ENCODE measurements at places on chromosomes 6 and 20.

DNA sequence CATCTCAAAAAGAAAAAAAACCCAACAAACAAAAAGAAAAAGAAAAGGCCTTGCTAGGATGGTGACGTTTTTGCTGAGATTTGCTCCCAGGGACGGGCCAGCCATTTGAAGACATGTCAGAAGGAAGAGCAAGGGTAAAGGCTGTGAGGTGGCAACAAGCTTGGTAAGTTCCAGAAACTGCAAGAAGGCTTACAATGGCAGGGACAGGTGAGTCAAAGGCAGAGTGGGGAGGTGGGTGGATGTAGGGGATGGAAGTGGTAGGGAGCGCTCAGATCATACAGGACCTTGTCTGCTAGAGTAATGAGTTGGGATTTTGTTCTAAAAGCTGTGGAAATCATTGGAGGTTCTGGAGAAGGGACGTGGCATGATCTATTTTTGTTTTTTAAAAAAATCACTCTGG lies 4.3 kb downstream of the KIF3B start:
- DNase-seq, result no peak

- no peak for DNase-seq
Measured at GRCh38 chr6:109963598-109964170, 14.4 kb upstream of the GPR6 start.

DNA sequence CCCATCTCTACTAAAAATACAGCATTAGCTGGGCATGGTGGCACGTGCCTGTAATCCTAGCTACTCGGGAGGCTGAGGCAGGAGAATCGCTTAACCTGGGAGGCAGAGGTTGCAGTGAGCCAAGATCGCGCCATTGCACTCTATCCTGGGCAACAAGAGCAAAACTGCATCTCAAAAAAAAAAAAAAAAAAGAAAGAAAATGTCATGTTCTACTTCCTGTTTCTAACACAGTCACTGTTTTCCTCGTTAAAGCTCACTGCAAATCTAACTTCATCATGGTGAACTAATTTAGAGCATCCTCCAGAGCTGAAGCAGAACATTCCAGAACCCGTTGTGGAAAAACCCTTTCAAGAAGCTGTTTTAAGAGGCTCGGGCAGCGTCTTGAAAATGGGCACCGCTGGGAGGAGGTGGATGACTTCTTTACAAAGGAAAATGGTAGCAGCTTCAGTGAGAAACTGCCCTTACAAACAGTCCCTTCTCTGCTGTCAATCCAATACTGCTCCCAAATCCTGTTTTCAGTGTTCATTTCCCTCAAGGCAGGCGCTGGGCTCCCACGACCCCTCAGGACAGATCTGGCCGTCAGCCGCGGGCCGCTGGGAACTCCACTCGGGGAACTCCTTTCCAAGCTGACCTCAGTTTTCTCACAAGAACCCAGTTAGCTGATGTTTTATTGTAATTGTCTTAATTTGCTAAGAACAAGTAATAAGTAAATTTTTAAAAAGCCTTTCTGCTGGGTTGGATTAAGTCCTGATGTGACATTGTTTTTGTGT lies 12.5 kb downstream of the CTSZ start:
- DNase-seq, result no peak

- DNase-seq, result no peak
Measured at GRCh38 chr20:43140726-43141125, 49.0 kb downstream of the PTPRT start.

- no peak for DNase-seq
Measured at GRCh38 chr6:11683871-11684270, 94.7 kb downstream of the ADTRP start.

- DNase-seq, result no peak
Measured at GRCh38 chr6:30875244-30876038, 8.9 kb upstream of the DDR1 start.

DNA sequence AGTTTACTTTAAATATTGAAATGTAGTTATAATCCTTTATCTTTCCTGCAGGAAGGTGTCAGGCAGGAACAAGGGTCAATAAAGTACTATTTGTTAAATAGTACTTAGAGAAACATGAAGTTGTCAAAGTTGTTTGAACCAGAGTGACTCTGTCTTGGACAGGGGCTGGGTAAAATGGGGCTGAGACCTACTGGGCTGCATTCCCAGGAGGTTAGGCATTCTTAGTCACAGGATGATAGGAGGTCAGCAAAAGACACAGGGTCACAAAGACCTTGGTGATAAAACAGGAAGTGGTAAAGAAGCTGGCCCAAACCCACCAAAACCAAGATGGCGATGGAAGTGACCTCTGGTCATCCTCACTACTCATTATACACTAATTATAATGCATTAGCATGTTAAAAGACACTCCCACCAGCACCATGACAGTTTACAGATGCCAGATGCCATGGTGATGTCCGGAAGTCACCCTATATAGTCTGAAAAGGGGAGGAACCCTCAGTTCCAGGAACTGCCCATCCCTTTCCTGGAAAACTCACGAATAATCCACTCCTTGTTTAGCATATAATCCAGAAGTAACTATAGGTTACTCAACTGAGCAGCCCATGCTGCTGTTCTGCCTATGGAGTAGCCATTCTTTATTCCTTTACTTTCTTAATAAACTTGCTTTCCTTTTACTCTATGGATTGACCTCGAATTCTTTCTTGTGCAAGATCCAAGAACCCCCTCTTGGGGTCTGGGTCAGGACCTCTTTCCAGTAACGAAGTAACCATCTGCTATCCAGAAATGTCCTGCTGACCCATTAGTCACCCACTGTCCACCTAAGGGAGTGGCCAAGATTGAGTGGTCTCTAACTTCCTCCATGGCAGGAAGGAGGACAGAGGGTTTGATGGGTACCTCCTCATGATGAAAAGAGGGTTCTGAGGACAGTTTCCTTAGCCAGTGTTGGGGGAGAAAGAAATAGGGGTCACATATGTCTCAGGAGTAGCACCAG lies 19.6 kb downstream of the SLC22A2 start:
- no peak for DNase-seq
